ENCODE measurements at places on chromosomes 1 and 21.
A peak's percentile ranks its signal among the peaks of the same experiment; 100 is the strongest.

DNA sequence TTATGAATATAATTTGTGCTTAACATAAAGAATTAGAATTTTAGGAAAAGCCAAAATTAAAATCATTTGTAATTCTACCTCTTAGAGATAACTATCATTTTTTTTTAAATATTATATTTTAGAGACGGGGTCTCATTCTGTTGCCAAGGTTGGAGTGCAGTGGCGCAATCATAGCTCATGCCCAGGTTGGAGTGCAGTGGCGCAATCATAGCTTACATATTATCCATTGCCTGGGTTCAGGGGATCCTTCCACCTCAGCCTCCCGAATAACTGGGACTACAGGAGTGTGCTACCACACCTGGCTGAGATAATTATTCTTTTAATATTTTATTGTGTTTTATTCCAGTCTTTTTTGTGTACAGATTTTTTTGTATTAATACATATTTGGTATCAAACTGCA lies 8.3 kb downstream of the RASAL2 start:
- DNase-seq = no peak

DNA sequence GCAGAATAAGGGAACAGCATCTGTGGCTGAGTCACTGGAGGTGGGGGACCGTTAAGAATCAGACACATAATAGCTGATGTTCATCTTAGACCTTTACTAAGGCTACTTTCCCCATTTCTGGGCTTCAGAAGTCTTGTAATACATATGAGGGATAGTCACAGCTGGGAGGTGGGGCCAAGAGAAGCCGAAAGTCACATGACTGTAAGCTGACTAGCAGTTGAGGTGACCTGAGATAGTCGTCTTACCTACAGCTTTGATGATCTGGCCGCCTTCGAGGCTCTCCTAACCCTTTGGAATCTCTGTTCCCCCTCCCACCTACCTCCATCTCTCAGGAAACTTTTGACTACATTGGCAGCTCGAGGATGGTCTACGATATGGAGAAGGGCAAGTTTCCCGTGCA lies 9.4 kb downstream of the NCSTN start:
- no peak for DNase-seq

GRCh38 chr1:112700290-112701226 lies 6.4 kb downstream of the RHOC start:
- peak; percentile 97 for DNase-seq

GRCh38 chr1:228268881-228269265 lies 61.0 kb downstream of the OBSCN start:
- no peak for DNase-seq

DNA sequence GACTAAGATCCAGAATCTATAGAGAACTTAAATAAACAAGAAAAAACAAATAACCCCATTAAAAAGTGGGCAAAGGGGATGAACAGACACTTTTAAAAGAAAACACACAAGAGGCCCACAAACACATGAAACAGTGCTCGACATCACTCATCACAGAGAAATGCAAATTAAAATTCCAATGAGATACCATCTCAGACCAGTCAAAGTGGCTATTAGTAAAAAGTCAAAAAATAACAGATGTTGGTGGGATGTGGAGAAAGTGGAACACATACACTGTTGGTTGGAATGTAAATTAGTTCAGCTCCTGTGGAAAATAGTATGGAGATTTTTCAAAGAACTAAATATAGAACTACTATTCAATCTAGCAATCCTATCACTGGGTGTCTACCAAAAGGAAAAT lies 143.1 kb downstream of the IFI44 start:
- no peak for DNase-seq

GRCh38 chr1:41880950-41881885 lies 37.5 kb downstream of the HIVEP3 start:
- DNase-seq = no peak

- DNase-seq = no peak
Observed at GRCh38 chr1:222911866-222912265, 97.0 kb downstream of the DISP1 start.

- DNase-seq = no peak
Observed at GRCh38 chr1:218305472-218306064, 20.5 kb downstream of the RRP15 start.

- no peak for DNase-seq
Observed at GRCh38 chr21:14076143-14076806, 134.5 kb downstream of the LIPI start.

DNA sequence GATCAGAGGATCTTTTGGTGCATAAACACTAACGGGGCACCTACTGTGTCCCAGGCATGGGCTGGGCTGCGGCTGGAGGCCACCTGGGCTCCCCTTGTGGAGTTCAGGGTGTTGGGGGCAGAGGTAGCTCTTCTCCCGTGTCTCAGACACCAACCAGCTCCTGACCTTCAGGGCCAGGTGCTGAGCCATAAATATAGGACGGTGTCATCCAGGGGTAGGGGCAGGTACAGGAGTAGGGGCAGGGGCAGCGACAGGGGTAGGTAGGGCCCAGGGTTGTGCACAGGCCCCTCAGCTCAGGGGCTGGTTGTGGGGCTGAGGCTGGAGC lies 18.0 kb upstream of the LRRC3 start:
- DNase-seq = no peak

DNA sequence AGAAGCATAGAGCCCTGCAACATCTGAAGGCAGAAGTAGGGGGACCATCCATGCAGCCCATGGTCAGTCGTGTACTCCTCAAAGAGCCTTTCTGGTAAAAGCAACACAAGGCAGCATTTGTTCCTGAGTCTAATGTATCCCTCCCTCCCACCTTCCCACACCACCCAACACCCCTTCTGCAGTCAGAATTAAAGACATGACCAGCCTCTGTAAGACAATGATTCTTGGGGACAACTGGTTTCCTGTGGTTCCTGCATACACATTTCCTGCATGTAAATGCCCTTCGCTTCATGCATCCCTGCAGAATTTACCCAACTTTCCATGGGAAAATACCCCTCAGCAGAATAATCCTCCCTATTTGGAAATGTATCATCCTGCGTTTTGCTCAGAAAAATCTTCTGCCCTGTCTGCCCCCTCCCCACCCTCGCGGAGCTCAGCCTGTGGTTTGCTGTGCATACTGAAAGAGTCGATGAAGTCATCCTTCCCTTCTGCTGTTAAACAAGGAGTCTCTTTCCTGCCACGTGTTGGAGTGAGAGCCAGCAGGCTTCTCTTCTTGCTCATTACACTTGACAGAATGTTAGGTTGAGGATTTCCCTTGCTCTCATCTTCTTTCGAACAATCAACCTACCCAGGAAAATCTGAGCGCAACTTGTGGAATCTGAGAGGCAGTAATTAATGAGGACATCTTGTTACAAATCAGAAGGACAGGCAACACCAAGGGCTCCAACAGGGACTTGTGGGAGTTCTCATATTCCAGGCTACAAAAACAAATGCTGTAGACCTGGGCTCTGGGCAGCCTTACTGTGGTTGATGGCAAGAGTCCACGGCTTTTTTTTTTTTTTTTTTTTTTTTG lies 4.7 kb downstream of the TNN start:
- peak; percentile 57 for DNase-seq

DNA sequence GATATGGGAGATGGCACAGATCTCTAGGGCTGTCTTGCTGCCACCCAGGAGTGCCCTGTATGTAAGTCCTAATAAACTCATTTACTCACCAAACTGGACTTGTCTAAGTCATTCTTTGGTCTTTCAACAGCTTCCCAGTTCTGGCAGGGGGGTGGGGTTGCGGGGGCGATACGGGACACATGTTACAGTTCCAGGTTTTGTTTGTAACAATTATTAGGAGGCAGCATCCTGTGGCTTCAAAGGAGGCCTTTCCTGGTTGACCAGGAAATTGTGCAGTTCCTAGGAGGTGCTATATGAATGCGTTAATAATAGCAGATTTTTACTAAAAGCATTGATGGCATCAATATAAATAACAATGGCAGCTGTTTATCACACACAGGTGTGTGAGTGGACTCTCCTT lies 42.7 kb upstream of the TRIM45 start:
- no peak for DNase-seq

GRCh38 chr1:53446051-53446450 lies 13.1 kb upstream of the DMRTB1 start:
- DNase-seq = no peak

- peak; percentile 78 for DNase-seq
Observed at GRCh38 chr1:159922511-159923202, 2.6 kb downstream of the TAGLN2 start.

DNA sequence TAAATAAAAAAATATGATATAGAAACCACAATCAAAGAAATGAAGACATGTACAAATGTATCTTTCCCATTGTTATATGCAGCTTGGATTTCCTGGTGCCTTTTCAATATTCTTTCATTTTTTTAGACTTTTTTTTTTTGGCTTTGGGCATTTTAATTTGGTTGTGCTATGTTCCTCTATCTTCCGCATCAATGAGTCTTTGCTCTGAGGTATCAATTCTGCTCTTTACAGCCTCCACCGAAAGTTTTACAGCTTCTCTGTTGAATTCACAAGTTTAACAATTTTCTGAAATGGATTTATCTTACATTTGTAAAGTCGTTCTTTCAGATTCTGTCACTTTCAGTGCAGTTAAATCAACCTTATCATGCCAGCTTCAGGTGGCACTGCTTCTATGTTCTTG lies 50.5 kb downstream of the OMA1 start:
- DNase-seq = no peak

- DNase-seq = no peak
Observed at GRCh38 chr1:167168424-167168823, 52.3 kb upstream of the POU2F1 start.

- DNase-seq = no peak
Observed at GRCh38 chr1:109582021-109582420, 33.6 kb downstream of the GNAI3 start.

GRCh38 chr1:111347026-111347425 lies 56.4 kb downstream of the CHIA start:
- no peak for DNase-seq

DNA sequence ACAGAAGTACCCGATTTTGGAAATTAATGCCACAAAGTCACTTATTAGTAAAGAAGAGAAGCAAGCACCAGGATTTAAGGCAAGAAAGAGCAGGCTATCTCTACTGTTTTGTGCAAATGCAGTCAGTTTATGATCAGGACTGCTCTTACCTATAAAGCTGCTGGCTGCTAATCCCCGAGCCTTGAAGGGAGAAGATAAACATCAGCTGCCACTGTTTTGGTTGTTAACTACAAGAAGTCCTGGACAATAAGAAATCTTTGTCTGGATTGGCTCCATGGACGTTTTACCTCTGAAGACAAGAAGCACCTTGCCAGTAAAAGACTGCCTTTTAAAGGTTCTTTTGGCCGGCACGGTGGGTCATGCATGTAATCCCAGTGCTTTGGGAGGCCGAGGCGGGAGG lies 21.4 kb downstream of the FRRS1 start:
- no peak for DNase-seq

GRCh38 chr1:183249941-183250452 lies 63.9 kb downstream of the LAMC2 start:
- no peak for DNase-seq

DNA sequence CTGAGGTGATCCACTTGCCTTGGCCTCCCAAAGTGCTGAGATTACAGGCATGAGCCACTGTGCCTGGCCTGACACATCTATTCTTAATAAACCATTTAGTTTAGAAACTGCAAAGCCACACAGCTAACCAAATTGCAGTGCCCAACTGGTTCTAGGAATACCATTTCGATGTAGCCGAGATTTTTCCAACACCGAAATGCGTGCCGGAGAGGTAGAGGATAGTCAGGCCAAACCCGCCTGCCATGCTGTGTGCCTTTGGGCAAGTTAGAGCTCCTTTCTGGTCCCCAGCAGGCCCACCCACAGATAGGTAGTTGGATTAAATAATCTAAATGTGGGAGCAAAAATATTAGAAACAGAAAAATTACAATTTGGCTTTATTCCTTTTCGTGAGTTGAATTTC lies 254.4 kb downstream of the FOXD2 start:
- DNase-seq = no peak

GRCh38 chr1:5424802-5425703 lies 567.2 kb downstream of the NPHP4 start:
- no peak for DNase-seq

DNA sequence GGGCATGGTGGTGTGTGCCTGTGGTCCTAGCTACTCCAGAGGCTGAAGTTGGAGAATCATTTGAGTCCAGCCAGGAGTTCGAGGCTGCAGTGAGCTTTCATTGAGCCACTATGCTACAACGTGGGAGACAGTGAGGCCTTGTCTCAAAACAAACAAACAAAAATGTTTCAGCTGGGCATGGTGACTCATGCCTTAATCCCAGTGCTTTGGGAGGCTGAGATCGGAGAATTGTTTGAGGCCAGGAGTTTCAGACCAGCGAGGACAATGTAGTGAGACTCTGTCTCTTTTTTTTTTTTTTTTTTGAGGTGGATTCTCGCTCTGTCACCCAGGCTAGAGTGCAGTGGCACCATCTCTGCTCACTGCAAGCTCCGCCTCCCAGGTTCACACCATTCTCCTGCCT lies 5.0 kb upstream of the RPL5 start:
- no peak for DNase-seq

- no peak for DNase-seq
Observed at GRCh38 chr1:21165646-21166045, 11.1 kb downstream of the EIF4G3 start.

DNA sequence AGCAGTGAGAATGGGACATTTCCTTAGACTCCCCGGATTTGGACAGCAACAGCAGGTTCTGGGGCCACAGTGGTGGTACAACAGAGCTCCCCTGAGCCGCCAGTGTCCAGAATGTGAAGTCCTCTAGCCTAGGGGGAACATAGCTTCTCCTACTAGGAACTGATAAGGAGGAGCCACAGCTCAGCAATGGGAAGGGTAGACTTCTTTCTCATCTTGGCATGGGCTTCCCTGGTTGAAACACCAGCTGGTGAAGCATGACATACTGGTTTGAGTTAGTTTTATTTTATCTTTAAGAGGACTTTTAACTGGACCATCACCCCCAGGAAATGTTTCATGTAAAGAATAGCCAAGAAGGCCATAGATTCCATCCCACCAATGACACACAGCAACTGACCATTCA lies 68.4 kb downstream of the KCNJ15 start:
- no peak for DNase-seq

- DNase-seq = no peak
Observed at GRCh38 chr1:30721812-30722537, 1.4 kb downstream of the MATN1 start.

- DNase-seq = no peak
Observed at GRCh38 chr21:41425954-41426675, at the start of gene MX1. Gene MX1, plus strand, starts transcription at chr21:41426239. Its CDS starts 5,832 bp downstream, at chr21:41432071.

- DNase-seq = no peak
Observed at GRCh38 chr1:152983743-152984142, at the start of gene SPRR1A. Gene SPRR1A, plus strand, starts transcription at chr1:152984081. Its CDS starts 1,150 bp downstream, at chr1:152985231.
